ENCODE measurements at places on chromosomes 6 and 20.

DNA sequence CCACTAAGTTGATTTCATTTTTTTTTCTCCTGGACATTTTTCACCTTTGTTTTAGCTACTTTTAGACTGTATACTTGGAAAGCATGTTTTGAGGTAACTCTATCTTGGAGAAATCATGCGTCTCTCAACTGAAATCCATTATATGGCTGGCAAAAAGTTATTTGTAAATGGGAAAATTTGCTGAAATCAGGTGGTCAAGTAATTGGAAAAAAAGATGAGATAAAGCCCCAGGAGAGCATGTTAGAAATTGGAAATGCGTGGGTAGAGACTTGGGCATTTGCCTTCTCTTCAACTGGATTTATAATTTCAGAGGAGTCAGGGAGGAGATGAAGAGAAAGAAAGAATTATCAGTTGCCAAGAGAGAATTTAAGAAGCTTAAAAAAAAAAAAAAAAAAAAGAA is 217.1 kb upstream of the MAP3K7 start:
- DNase-seq: no peak

- DNase-seq: no peak
Measured at GRCh38 chr6:42041481-42042053, 8.8 kb upstream of the TAF8 start.

DNA sequence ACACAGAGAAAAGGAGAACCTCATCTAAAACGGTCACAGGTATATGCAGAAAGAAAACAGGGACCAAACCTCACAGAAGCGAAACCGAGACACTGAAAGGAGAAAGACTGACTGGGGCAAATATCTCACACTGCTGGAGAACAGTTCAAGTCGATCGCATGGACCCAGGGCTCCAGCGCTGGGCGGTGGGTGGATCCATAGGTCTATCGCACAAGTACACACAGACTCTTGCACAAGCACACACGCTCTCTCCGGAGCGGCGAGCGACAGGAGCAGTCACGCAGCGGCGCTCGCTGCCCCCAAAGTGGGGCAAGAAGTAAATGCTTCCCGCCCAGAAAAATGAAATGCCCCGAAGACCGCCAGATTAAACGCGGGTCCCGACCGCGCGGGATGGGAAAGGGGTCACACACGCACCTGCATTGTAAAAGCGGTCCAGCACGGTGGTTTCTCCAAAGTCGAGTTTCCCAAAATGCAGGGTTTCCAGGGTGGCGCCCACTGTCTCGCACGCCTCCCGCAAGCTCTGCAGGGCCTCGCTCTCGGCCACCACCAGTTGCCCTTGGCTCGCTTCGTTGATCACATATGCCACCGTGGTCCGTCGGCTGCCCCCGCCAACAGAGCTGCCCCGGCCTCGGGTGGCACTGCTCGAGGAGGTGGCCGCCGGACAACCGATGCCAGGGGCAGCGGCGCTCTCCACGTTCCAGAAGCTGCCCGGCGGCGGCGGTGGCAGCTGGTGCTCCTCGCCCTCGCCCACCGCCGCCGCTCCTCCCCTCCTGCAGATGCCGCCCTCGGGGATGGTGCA is 782 bp downstream of the MAP3K5 start:
- DNase-seq: peak; percentile 73

GRCh38 chr20:26169506-26169905 is 472.9 kb upstream of the ZNF337 start:
- no peak for DNase-seq

DNA sequence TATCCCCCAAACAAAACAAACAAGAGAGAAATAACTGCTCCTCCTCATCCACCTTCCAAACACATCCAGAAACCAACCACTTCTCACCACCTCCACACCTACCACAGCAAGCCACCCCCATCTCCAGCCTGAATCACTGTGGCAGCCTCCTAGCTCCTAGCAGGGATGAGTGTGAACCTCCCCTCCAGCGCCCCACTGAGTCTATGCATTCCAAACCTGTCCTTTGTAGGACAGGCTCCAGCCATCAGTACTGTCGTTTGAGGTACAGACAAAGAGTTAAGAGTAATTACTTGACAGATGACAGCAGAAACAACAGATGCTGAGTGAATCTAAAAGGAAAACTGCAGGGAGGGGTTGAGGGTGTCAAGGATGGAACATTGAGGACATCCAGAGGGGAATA is 2.4 kb downstream of the METTL24 start:
- DNase-seq: no peak

GRCh38 chr6:166032366-166033200 is 135.1 kb downstream of the TBXT start:
- no peak for DNase-seq

GRCh38 chr20:7773511-7773910 is 166.7 kb downstream of the HAO1 start:
- DNase-seq: no peak

DNA sequence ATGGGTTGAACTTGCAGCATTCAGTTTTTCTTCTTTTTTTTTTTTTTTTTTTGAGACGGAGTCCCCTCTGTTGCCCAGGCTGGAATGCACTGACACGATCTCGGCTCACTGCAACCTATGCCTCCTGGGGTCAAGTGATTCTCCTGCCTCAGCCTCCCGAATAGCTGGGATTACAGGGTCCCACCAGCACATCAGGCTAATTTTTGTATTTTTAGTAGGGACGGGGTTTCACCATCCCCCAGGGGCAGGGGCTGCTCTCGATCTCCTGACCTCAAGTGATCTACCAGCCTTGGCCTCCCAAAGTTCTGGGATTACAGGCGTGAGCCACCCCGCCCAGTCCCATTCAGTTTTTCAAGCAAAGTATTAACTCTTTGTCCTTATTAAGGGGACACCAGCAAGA is 117.6 kb upstream of the PRSS16 start:
- DNase-seq: no peak
